ENCODE measurements at places on chromosomes 3 and 15. TPM values are rescaled to one million over a fixed set of nuclear protein-coding genes. Genes with fewer than 3 reads are reported as not detected.

DNA sequence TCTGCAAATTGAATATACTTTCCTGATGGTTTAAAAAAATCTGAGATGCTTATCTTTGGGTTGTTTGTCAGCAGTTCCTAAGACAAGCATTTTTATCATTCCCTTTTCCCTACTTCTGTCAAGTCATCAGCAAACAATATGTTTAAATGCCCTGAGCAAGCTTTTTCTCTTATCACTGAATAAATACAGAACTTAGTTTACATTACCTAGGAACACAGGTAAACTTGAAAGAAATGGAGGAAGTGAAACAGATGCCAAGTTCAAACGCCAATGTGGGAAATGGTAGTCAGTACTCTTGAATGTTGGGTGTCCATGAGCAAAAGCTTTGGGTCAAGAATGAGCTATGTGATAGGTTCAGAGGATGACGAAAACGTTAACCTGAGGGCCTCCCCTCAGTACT lies 17.2 kb upstream of the TCAIM start:
- DNase-seq: no peak

The ISLR gene
- polyA plus RNA-seq: 142 TPM

DNA sequence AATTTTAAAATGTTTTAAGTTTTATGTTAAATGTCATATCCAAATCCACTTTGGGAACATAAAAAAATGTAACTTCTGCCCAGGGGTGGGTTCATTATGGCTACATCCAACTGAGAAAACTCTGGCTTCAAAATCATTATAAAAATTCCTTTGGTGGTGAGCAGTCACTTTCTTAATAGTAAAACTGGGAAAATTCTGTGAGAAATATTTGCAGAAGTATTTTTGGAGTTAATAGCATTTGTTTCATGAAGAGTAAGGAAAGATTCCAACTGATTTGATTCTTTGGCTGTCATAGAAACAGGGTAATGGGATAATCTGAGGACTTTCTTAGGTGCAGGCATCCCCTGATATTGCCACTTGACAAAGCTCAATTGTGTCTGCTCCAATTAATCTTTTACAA lies 38.8 kb downstream of the CPA3 start:
- DNase-seq: no peak

The DUOX1 gene
- 2.9 TPM for polyA plus RNA-seq

The CAND2 gene
- 59.0 TPM for polyA plus RNA-seq

The ACAD9 gene
- 22.7 TPM for polyA plus RNA-seq

DNA sequence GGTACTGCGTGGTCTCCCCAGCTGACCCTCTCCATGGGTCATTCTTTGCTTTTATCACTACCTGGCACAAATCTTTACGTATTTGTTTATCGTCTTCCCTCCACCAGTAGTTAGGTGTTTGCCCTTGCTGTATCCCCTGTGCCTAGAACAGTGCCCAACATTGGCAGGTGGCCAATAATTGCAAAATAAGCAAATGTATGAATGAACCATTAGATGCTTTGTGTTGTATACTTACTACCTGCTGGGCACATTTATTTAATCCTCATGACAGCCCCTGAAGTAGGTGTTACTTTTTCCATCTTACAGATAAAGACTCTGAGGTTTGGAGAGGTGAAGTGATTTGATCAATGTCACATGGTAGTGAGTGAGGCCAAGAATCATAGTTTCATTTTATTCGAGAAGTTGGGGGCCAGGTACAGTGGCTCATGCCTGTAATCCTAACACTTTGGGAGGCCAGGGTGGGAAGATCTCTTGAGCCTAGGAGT lies 2.0 kb upstream of the TWF2 start:
- no peak for DNase-seq

All from forelimb muscle (tissue), 1 donor.